CD8-positive, alpha-beta memory T cell (primary cell): ENCODE measurements at places on chromosomes 3 and 15. TPM values are rescaled to one million over a fixed set of nuclear protein-coding genes. Genes with fewer than 3 reads are reported as not detected.

The PLEKHO2 gene
- polyA plus RNA-seq: 33.3 TPM

The ZPLD1 gene
- polyA plus RNA-seq: not detected

The MYO5C gene
- 0.48 TPM for polyA plus RNA-seq

The SI gene
- not detected for polyA plus RNA-seq

DNA sequence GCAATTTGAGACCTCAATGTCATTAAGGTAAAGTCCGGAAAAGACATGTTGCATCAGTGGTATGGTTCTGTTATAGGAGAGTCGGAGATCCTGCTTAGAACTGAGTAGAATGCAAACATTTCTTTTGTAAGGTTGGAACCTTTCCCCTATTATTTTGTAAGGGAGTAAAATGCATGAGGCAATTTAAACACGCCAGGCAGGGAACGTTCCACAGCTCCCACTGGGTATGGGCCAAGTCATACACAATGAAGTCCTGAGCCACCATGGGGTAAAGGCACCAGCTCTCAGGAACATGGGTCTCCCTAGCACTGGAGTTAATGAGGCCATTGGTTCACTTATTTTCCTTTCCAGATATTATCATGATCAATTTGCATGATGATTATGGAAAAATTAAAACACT lies 116.6 kb upstream of the NR2F2 start:
- no peak for DNase-seq

DNA sequence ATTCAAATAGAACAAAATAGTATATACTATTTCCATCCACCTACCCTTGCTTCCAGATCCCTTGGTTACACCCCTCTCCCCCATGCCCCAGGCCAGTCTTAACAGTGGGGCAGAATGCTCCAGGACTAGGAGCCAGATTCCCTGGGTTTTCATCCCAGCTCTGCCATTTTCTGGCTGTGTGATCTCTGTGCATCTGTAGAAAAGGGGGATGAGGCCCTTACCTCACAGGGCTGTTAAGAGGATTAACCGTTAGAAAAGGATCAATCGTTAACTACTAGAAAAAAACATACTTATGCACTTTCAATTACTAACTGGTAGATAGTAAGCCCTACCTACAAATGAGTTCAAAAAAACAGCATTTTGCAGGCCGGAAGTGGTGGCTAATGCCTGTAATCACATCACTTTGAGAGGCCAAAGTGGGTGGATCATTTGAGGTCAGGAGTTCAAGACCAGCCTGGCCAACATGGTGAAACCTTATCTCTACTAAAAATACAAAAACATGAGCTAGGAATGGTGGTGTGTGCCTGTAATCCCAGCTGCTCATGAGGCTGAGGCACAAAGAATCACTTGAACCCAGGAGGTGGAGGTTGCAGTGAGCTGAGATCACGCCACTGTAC lies 11.7 kb downstream of the EBLN2 start:
- DNase-seq: no peak

- no peak for DNase-seq
Observed at GRCh38 chr3:19046440-19046839, 101.9 kb upstream of the KCNH8 start.

GRCh38 chr3:134378384-134378783 lies 4.1 kb upstream of the AMOTL2 start:
- DNase-seq: no peak

DNA sequence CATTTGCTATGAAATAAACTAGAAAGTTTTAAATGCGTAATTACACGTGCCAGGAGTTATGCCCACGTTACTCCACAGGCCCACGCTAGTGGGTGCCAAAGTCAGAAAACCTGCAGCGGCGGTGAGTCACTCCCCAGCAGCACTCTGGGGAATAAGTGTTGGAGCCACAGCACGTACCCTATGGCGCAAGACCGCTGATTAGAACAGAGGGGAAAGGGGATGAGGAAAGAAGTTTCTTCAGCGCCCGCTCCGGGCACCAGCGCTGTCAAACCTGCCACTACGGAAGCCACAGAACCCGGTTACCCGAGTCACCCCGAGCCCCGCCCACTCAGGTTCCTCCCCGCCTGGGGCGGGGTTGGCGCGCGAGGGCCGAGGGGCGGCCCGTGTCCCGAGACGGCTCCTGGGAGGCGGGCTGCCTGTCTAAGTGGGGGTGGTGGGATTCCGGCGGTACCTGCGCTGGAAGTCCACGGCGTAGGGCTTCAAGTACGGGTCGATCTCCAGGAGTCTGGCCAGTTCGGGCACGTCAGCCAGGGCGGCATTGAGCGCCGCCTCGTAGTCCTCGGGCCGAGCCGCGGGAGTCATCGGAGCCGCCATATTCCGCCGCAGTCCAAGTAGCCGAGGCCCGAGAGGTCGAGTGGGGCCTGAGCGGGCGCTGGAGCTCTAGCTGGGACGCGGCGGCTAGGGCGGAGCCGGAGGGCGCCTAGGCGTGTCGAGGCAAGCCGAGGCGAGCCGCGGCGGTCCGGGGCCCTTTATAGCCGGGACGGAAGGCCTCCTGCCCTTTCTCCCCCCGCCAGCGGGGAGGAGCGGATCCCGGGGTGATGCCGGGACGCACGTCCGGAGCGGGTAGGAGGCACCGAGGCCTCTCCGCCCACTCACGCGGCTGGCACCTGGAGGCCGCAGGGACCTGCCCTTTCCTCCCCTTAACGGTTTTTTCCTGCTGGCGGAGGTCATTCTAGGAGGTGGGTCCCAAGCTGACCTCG lies at the start of gene GBE1:
Gene GBE1 (minus strand): TSS at position 722 of the 980 bp plus-strand sequence. CDS start 128 bp downstream, at position 594.
- DNase-seq: peak; percentile 94

GRCh38 chr3:188700501-188700900 lies 471.3 kb upstream of the TPRG1 start:
- DNase-seq: no peak

DNA sequence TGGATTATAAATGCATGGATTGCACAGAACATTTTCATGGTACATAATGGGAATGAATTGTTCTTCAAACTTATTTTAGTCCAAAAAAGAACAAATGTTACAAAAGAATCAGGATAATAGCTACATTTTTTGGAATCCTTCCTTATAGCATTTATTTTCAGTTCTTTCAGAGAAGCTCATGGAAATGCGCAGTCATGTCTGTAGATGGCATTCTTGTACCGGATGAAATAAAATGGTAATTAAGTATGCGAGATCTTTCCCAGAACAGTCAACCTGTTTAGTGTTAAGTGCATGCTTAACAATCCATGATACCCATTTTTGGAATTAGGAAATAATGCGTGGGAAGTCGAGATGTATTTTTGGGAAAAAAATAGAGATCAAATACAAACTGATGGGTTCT lies 38.2 kb upstream of the GOLGA8B start:
- no peak for DNase-seq
